ENCODE measurements at places on chromosomes 7 and 10. TPM values are rescaled to one million over a fixed set of nuclear protein-coding genes. Genes with fewer than 3 reads are reported as not detected.

The DRGX gene
- total RNA-seq = not detected

The ANKRD22 gene
- total RNA-seq = 0.37 TPM

The SH3PXD2A gene
- total RNA-seq = 7.7 TPM

DNA sequence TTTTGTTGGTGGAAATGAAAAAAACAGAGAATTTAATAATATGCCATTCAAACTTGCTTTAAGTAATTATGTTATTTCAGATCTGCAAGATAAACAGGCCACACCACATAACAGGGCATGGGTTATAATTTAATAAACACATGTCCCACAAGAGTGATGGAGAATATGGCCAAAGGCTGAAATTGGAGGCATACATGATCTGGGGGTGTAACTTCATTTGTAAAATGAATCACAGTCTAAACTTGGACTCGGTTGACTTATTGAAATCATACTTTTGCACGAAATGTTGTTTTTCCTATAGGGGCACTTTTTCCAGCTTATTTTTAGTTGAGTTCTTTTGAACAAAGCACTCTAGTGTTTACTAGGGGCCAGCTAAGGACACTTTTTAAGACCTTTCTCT is 151.6 kb downstream of the TMEM26 start:
- H3K36me3 ChIP-seq = no peaks in the 10 kb centered on the region
- no peaks in the 10 kb centered on the region for H3K27me3 ChIP-seq
- no peaks in the 10 kb centered on the region for H3K4me1 ChIP-seq
- no peak overlapping the region for H3K27ac ChIP-seq
- no peak for DNase-seq

GRCh38 chr10:96910488-96911395 is 78.6 kb downstream of the LCOR start:
- H3K27me3 ChIP-seq = no peaks in the 10 kb centered on the region
- no peak for DNase-seq
- H3K36me3 ChIP-seq = peaks cover 28% of the 10 kb centered on the region

- DNase-seq = no peak
- no peaks in the 10 kb centered on the region for H3K4me1 ChIP-seq
- no peak overlapping the region for H3K4me3 ChIP-seq
- no peaks in the 10 kb centered on the region for H3K27me3 ChIP-seq
Observed at GRCh38 chr7:118747473-118747872, 523.0 kb downstream of the ANKRD7 start.

GRCh38 chr10:46035923-46036849 is 5.8 kb upstream of the NCOA4 start:
- no peaks in the 10 kb centered on the region for H3K27me3 ChIP-seq
- no peaks in the 10 kb centered on the region for H3K4me1 ChIP-seq
- DNase-seq = no peak
- no peak overlapping the region for H3K27ac ChIP-seq

DNA sequence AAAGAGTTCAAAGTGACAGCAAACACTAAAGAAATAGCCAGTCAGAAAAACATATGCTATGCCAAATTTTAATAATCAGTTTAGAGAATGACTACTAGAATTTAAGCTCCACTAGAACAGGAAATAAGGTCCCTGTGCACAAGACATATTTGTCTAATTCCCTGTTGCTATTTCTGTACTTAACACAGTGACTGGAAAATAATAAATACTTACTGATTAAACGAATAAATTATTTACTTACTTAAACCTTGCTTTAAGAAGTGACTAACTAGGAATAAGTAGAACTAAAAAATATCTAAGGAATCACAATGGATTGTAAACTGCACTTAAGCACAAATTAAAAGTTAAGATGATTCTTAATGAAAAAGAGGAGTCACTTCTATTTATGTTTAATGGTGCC is 22.3 kb downstream of the NPS start:
- no peaks in the 10 kb centered on the region for H3K36me3 ChIP-seq
- no peak for DNase-seq
- no peak overlapping the region for H3K27ac ChIP-seq
- no peak overlapping the region for H3K4me3 ChIP-seq
- H3K4me1 ChIP-seq = no peaks in the 10 kb centered on the region
- peaks cover 9% of the 10 kb centered on the region for H3K27me3 ChIP-seq
